ENCODE measurements at places on chromosomes 11 and 22.

GRCh38 chr22:39894554-39895092, 1.1 kb upstream of the ENTHD1 start:
- DNase-seq, result no peak

DNA sequence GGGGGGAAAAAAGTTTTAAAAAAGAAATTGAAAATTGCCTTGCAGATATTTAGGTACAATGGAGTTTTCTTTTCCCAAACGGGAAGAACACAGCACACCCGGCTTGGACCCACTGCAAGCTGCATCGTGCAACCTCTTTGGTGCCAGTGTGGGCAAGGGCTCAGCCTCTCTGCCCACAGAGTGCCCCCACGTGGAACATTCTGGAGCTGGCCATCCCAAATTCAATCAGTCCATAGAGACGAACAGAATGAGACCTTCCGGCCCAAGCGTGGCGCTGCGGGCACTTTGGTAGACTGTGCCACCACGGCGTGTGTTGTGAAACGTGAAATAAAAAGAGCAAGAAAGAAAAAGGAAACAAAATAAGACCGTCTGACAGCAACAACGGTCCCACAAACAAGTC, 964.9 kb downstream of the NTM start:
- no peak for DNase-seq

GRCh38 chr22:40525250-40525884, 111.2 kb downstream of the MRTFA start:
- peak; percentile 63 for DNase-seq

DNA sequence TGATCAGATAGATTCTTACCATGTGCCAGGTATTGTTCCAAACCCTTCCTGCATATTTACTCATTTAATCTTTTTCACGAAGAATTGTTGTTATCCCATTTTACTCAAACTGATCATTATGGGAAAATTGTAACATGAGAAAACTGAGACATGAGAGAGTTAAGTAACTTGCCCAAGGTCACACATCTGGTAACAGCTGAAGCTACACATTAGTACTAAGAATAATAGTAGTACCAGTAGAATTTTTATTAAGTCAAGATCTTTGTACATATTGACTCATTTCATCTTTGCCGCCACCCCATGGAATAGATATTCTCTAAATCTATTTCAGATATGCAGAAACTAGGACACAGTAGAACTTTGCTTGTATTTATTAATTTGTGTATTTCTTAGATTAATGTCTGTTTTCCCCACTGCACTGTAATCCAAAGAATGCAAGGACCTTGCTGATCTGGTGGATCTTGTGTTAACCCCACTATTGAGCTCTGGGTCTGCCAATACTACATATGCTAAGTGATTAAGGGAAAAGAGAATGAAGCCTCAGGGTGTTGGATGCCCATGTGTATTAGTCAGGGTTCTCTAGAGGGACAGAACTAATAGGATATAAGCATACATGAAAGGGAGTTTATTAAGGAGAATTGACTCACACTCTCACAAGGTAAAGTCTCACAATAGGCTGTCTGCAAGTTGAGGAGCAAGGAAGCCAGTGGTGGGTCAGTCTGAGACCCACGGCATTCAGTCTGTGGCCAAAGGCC, 72.8 kb downstream of the PARVA start:
- no peak for DNase-seq

- no peak for DNase-seq
These were observed 140.9 kb downstream of the TEAD1 start for GRCh38 chr11:12815129-12815480.

DNA sequence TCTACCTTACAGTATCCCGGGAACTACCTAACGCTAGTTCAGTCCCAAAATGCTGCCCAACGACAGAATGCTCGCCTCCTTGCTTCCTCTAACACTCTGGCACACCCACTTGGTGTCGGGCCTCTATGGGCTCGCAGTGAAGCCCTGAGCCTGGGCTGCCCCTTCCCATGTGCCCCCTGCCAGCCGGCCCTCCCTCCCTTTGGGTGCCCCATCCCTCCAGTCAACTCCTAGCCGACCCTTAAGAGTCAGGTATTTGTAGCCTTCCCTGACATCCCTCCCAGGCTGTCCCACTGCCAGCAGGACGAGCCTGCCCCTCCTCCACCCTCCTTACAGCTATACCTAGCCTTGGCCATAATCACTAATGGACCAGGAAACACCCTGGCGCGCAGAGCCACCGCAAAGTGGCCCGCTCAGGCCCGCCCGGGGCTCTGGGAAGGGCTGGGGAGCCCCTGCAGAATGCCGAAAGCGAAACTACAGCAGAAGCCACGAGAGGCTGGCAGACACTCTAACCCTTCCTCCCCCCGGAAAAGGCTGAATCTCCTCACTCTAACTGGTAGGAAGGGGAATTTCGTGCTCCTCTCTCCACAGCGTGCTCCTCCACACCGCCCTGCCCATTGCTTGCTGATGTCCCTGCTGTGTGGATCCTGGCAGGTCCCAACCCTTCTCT, 8.2 kb downstream of the CBX7 start:
- DNase-seq, result peak; percentile 45

DNA sequence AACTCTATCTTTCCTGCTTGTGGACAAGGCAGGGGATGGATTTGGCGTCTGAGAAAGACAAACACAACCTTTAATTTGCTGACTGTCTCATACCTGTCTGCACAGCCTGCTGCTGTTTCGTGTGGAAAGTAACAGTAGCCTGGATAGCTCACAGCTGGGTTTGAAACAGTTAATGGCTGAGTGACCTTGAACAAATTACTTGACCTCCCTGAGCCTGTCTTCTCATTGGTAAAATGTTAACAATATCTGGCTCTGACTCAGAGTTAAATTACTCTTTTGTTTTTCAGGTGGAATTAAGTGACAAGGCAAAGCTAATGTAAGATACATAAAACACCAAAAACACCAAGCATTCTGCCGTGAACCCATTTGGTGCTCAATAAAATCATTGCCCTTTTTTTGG, 41.1 kb upstream of the ADA2 start:
- DNase-seq, result no peak

DNA sequence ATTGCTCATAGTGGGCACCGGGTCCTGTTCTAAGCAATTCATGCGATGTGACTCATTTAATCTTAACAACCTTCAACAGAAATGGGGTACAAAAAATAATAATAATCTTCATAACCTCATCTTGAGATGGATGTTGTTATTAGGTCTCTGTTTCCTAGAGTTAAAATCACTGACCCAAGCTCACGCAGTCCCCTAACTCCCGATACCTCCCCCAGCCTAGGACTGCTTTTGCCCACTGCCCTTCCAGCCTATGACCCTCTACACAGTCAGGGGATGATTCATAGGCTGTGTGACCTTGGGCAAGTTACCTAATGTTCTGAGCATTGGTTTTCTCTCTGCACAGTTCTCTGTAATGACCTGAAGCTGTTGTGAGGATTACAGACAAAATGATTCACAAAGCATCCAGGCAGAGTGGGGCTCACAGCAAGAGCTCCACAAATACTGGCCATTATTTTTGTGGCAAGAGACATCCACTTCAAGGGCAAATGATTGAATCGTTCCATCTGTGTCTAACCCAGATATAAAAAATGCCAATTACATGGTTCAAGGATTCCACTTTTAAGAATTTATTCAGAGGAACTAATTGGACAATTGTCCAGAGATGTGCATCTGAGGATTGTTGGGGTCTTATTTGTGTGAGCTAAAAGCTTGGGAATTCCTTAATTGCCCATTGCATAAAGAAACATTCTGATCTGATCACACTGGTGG, 20.0 kb downstream of the MTFP1 start:
- DNase-seq, result no peak

DNA sequence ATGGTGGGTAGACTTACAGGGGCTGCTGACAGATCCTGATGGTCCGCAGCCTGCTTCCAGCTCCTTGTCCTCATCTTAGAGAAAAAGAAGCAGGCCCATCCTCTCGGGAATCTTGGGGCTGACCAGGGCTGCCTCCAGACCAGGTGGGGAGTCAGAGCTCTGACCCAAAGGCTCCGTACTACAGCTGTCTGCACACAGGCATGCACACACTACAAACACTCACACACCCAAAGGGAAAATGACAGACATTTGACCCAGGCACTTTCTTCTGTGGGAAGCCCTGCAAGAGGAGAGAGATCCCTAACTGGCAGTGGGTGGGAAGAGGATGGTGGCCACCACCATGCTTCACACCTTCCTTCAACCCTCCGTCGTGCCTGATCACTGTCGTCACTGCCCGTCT, 46.9 kb upstream of the MYOD1 start:
- DNase-seq, result no peak

GRCh38 chr11:98829971-98830370, 190.8 kb upstream of the CNTN5 start:
- DNase-seq, result no peak

GRCh38 chr11:117197516-117198456, 1.4 kb upstream of the TAGLN start:
- peak; percentile 89 for DNase-seq

GRCh38 chr11:69968396-69969347, 109.4 kb upstream of the ANO1 start:
- no peak for DNase-seq

Measured in ELF-1 (cell line).